PC-3 (cell line): ENCODE measurements at places on chromosomes 12 and 14.
A peak's percentile ranks its signal among the peaks of the same experiment; 100 is the strongest.

DNA sequence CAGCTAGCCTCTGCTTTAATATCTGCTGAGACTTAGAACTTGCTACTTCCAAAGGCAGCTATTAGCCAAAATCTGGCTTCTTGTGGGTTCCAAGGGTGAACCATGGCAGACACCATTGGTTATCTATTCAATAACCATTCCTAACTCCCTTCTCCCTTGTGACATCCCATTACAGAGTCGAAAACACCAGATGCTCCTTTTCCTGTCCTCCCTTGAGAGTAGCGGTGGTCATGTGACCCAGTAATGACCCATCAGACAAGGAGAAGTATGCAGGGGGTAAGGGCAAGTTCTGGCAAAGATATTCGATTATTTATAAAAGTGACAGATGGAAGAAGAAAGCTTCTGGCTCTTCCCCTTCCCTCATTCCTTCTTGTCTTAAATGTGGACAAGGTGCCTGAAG is 20.1 kb downstream of the TGFB3 start:
- DNase-seq = no peak

GRCh38 chr12:32834122-32834521 is 62.5 kb downstream of the PKP2 start:
- no peak for DNase-seq

DNA sequence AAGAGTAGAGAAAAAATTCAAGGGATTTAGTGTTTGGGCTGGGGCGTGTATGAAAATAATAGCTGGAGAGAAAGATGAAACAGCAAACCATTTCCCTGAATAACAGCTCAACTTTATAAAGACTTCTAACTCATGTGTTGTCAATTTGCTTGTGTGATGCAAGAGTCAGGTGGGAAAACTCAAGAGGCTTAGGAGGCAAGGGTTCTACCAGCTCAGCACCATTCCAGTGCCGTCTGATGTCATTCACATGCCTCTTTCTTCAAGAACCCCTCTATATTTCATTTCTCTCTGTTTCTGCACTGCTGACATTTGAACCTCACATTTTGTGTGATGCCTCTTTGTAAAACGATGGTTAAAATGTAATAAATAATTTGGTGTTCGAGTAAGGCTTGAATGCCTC is 192.2 kb downstream of the PRKD1 start:
- DNase-seq = no peak

- peak; percentile 72 for DNase-seq
Measured at GRCh38 chr12:70560671-70561070, 76.6 kb downstream of the PTPRB start.

GRCh38 chr12:9740106-9740750 is 7.3 kb upstream of the CLECL1 start:
- no peak for DNase-seq

GRCh38 chr12:124754949-124755800 is 108.5 kb downstream of the SCARB1 start:
- DNase-seq = no peak

DNA sequence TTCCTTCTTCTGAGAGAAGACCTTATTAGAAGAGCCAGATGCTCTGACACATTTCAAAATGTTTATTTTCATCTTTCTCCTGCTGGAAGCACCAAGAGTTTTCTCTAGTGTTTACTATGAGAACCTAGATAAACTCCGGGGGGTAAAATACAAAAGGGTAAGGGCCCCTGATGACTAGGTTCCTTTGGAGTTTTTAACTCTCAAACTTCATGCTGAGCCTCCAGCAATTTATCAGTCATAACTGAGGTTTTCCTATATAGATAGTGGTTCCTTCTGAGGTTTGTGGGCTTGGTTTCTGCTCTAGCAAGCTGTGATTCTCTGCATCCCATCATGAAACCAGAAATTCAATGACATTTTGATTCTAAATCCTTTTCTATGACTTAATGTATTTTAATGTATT is 210.9 kb downstream of the LRFN5 start:
- no peak for DNase-seq

GRCh38 chr14:22547948-22548750 is 40.9 kb downstream of the DAD1 start:
- DNase-seq = no peak

DNA sequence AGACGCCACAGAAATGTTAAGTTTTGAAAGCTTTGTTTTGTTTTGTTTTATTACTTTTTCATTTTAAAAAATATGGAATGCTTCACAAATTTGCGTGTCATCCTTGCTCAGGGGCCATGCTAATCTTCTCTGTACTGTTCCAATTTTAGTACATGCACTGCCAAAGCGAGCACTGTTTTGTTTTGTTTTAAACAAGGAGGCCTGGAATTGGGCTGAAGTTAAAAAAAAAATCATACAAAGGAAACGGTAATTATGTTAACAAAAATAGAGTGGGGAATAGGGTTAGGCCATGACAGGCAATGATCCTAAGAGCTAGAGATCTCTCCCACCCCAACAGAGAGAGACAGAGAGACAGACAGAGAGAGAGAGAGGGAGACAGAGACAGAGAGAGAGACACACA is 57.0 kb downstream of the ZFP36L1 start:
- no peak for DNase-seq

GRCh38 chr12:130041983-130042812 is 120.1 kb upstream of the FZD10 start:
- DNase-seq = no peak

DNA sequence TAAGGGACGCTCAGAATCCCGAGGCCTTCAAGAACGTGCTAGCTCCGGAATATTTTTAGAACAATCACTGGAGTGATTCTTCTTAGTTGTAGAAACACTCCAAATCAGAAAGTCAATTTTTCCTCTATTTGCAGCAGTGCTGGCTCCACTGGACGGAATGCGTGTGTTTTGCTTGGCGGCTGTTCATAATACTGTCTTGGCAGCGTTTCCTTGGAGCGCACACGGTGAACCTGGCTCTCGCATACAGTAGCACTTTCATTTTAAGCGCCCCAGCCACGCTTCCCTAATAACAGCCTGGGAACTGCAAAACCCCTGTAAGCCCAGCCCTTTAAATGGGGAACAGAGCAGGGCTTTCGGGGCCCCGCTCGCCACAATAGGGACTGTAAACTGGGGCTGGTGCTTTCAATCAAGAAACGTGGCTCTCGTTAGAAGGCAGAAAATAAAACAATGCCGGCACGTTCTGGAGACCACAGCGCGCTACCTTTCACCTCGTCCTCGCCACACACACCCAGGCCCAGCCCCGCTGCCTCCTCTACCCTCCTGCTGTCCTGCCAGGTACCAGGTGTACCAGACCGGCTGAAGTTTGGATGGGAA is 79.9 kb downstream of the BCL11B start:
- DNase-seq = peak; percentile 53

- no peak for DNase-seq
Measured at GRCh38 chr12:2640281-2640680, 154.5 kb upstream of the FKBP4 start.

GRCh38 chr12:51678086-51678724 is 87.2 kb downstream of the SCN8A start:
- peak; percentile 69 for DNase-seq

GRCh38 chr12:120639771-120640721 is at the start of gene CABP1:
Gene CABP1, plus strand, starts transcription at chr12:120640626. Its CDS starts 60 bp downstream, at chr12:120640686.
- no peak for DNase-seq
